Osteocyte (in vitro differentiated cells): ENCODE measurements at places on chromosomes 13 and 19.
A peak's percentile ranks its signal among the peaks of the same experiment; 100 is the strongest.

DNA sequence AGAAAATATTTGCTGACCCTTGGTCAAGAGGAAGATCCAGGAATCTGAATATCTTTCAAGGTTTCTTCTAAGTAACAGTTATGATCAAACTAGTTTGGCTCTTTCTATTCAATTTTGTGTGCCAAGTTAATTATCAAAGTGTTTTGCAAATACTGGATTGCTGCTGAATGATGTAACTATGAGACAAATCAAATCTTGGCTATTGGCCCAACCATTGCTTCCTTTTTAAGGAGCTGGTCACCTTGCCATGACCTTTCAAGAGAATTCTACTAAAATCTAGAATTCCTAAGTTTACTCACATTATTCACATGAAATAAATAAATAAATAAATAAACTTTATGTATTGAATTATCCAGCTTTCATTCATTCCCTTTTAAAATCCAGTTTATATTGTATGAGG is 371.8 kb downstream of the SLITRK6 start:
- no peak for DNase-seq

- DNase-seq: peak; percentile 81
Measured at GRCh38 chr13:113758651-113759524, at the start of gene TMEM255B. TSS of gene TMEM255B (plus strand) at chr13:113759226. CDS start at chr13:113759270, 44 bp downstream.

GRCh38 chr19:41876847-41877832 is at the start of gene CD79A:
TSS of gene CD79A (plus strand) at chr19:41877279. CDS start at chr19:41877305, 26 bp downstream.
- DNase-seq: no peak

DNA sequence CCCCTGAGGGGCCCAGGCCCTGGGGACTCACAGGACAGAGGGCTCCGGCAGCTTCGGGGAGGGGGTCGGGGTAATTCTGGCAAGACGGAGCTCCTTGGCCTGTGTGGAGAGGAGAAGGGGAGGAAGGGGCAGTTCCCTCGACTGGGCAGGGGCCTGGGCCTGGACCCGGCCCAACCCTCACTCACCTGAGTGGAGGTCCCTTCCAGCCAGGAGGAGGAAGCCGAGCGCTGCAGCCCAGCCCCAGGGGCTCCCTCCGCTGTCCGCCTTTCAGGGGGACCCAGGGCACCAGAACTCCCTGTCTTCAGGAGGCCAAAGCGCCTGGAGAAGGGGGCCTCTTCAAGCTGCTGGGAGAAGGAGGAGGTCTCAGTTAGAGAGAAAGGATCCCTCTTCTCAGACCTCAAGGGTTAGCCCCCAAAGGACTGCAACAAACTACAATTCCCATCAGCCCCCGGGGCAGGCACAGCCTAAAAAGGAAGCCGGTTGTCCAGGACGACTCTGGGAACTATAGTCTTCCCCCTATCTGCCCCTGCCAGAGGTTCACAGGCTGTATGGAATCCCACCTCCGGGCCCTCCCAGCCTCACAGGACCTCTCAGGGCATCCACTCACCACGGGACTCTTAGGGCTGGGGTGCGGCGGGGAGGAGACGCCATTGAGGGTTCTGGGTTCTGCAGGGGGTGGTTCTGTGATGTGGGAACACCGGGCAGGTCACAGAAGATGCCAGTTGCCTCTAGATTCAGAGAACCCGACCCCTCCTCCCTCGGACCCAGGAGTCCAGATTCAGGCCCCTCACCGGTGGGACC is 19.8 kb downstream of the EPS8L1 start:
- DNase-seq: no peak

DNA sequence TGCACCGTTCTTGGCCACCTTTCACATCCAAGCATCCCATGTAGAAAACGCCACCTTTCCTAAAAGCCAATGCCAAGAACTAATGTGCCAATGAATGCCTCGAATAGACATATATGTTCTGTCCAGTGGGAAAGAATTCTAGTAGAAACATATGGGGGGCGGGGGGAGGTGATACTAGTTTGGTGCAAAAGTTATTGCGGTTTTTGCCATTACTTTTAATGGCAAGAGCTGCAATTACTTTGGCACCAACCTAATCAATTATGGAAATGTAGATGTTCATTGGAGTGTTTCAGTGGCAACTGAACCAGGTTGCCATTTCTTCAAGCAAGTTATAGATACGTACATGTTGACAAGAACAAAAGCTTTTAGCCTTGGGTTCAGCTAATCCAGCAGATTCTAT is 34.6 kb downstream of the SLC15A1 start:
- no peak for DNase-seq

- no peak for DNase-seq
Measured at GRCh38 chr19:38251564-38252051, 4.6 kb downstream of the PPP1R14A start.

- DNase-seq: no peak
Measured at GRCh38 chr19:33310606-33311325, 8.4 kb upstream of the CEBPA start.

DNA sequence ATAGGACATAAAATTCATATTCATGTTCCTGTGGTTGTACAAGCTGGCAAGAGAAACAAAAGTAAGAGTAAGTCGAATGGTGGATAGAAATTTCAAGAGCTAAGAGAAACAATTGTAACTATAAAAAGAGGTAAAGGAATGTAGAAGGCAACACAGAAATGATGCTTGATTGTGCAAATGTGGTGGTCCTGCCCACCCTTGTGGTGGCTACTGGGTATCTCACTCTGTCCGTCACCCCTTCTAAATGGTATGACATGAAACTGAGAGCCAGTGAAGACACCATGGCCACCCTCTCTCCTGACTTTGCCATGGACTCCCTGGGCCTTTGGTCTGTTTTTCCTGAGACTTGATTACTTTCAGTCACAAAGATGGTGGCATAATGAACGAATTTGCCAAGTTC is 925.9 kb upstream of the SLITRK6 start:
- DNase-seq: no peak

DNA sequence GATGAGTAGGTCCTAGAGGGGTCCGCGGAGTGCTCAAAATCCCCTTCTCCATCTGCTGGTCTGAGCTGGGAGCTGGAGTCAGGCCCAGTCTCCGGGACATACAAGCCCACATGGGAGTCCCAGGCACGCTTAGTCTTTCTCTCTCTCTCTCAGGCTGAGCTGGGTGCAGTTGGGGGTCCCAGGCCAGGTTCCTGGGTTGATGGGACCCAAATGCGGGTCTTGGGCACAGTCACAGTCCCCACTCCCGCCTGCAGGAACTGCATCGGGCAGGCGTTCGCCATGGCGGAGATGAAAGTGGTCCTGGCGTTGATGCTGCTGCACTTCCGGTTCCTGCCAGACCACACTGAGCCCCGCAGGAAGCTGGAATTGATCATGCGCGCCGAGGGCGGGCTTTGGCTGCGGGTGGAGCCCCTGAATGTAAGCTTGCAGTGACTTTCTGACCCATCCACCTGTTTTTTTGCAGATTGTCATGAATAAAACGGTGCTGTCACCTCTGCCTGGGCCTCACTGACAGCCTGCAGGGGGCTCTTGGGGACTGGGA is 23.8 kb downstream of the CYP4F12 start:
- DNase-seq: no peak

GRCh38 chr19:1837625-1838105 is 10.6 kb downstream of the REXO1 start:
- no peak for DNase-seq

DNA sequence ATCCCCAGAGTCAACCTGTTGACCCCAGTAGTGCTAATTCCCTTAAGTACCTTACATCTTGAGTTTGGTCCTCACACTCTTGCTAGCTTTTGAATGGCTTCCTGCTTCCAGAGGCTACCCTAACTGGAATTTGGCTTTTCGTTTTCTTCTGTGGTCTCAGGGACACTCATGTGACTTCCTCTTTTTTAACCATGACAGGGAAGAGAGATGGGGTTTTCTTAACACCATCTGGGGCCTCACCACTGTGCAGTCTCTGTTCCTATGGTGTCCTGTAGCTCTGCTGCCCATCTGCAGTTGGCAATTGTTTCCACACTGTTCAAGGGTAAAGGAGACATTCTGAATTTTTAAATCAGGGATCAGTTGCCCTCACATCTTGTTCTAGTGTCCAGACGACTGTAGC is 66.7 kb downstream of the SLC10A2 start:
- DNase-seq: no peak

DNA sequence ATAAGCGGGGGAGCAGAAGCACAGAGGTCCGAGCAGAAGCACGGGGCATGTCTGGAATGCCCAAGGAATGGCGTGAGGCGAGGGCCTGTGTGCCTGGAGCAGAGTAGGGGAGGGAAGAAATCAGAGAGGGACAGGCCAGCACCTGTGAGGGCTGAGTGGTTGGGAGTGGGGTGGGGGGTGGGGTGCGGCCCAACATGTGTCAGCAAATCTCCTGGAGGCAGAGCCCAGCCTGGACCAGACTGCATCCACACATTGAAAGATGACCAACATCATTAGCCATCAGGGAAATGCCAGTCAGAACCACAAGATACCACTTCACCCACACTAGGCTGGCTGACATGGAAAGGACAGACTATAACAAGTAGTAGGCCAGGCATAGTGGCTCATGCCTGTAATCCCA is 11.2 kb downstream of the CLASRP start:
- DNase-seq: no peak

GRCh38 chr13:60090574-60090973 is 73.2 kb downstream of the DIAPH3 start:
- DNase-seq: no peak

- peak; percentile 95 for DNase-seq
Measured at GRCh38 chr19:12965017-12965811, 4.2 kb upstream of the DAND5 start.

DNA sequence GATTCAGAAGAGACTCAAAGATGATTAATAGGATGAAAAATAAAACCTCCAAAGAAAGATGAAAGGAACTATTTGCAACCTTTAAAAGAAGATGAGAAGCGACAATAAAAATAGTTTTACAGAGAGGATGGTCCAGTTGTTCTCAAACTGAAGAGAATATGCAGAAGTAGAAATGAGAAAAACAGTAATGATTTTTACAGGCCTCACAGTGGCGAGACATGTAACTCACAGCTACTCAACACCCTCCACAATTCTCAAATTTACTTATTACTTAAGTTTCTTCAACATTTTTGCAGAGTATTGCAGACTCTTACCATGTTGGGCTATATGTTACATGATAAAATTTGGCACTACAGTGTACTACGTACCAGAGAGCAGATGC is 20.8 kb downstream of the NUFIP1 start:
- no peak for DNase-seq

- no peak for DNase-seq
Measured at GRCh38 chr13:87676254-87677042, 5.3 kb downstream of the SLITRK5 start.

DNA sequence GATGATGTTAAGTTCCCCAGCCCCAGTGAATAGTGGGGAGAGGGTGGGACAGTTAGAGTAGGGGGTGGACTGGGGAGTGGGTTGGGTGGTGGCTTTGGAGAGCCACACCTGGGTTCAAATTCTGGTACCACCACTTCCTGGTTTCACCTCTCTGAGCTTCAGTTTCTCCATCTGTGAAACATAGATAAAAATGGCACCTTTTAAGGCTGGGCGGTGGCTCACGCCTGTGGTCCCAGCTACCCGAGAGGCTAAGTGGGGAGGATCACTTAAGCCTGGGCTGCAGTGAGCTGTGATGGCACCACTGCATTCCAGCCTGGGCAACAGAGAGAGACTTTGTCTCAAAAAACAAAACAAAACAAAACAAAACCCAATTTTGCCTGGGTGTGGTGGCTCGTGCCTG is 5.9 kb downstream of the VAV1 start:
- DNase-seq: no peak

DNA sequence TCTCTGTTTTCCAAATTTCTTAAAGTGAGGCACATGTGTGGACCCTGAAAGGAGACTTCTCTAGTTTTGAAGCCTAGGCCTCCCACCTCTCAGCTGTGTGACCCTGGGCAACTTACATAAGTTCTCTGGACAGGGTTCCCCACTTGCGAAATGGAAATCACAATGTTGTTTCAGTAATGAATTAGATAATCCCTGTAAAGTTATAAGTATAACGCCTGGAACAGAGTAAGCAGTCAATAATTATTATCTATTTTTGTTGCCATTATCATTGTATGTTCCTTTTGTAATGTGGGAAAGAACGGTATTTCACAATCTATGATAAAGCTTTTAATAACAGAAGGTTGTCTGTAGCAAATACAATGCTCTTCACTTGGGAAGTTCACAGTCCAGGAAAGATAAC is 437.3 kb upstream of the ZNF507 start:
- no peak for DNase-seq

DNA sequence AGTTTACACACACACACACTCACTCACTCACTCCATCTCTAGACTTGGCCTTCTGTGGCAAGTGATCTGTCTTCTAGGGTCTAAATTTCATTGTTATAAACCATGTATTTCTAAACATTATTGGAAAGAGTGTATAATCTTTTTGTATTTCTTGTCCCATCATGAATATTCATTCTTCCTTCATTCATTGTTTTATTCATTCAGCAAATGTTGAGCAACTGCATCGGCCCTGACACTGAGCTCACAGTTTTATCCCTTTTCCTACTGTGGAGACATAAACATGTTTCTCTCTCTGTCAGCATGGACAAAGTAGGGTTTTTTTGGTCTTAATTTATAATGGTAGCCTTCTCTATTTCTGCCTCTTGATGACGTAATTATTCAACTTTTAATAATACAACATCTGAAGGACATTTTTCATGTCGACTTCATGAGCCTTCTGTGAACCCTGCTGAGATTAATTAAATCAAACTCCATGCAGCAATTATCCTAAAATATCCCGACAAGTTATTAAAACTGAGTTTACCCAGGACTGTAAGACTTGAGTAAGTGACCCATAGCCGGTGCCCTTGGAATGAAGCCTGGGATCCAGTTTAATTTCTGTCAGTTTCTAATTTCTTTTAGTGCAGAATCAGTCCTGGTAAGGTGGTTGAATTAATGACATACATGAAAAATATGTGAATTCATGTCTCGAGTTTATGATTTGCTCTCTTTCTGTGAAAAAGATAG is 7.3 kb downstream of the SPATA13 start:
- no peak for DNase-seq

GRCh38 chr13:27347211-27347772 is 76.7 kb downstream of the RASL11A start:
- no peak for DNase-seq

DNA sequence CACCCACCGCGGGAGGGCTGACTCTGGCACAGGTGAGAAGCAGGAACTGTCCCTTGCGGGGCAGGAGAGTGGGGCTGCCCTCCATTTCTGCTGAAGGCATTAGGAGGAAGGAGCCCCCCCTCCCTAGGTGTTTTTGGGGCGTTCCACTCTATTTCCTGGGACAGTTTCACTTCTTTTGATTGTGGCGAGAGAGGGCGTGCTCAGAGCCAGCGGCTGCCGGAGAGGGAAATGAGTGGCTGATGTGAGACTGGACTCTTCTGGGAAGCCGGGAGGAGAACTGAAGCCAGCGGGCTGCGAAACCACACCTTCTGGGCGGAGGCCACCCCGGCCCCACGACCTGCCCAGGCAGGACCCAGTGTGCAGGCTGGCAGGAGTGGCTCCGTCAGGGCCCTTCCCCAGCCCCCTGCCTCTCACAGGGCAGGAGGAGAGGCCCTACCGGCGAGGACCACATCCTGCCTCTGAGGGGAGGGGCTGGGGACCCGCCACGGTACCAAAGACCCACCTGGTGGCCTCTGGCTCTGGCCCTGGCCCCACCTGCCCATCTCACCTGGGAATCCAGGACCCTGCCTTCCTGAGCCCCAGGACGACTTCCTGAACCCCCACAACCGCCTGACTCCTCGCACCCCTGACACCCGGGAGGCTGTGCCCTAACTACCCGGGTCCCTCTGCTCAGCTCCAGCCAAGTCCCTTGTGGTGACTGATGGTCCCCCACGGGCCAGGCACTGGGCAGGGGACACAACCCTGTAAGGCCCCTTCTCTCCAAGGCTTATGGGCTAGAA is 25.9 kb downstream of the MPND start:
- no peak for DNase-seq

- DNase-seq: no peak
Measured at GRCh38 chr13:39528661-39528980, 74.4 kb downstream of the LHFPL6 start.

GRCh38 chr19:10286803-10287737 is at the start of gene ICAM4:
TSS of gene ICAM4 (plus strand) at chr19:10286955. CDS start at chr19:10287013, 58 bp downstream.
- peak; percentile 81 for DNase-seq
